ENCODE measurements at places on chromosomes 2 and 18. TPM values are rescaled to one million over a fixed set of nuclear protein-coding genes. Genes with fewer than 3 reads are reported as not detected.

REG1B gene
- not detected for total RNA-seq

WNT10A gene
- not detected for total RNA-seq

RAB6D gene
- not detected for total RNA-seq

NPAS2 gene
- total RNA-seq = 9.0 TPM

CHRNG gene
- not detected for total RNA-seq

C1QL2 gene
- total RNA-seq = not detected

DSG2 gene
- total RNA-seq = 0.73 TPM

UGT1A4 gene
- total RNA-seq = not detected

CFC1 gene
- not detected for total RNA-seq

C2orf80 gene
- total RNA-seq = not detected
